ENCODE measurements at places on chromosomes 4 and X.

- DNase-seq = no peak
Observed at GRCh38 chr4:129429581-129430320, 333.8 kb downstream of the C4orf33 start.

- no peak for DNase-seq
Observed at GRCh38 chr4:63904201-63904600, 505.0 kb downstream of the TECRL start.

GRCh38 chr4:140330311-140330900, 43.0 kb upstream of the SCOC start:
- DNase-seq = peak; percentile 62

GRCh38 chr4:16082426-16083240, 1.2 kb downstream of the PROM1 start:
- peak; percentile 88 for DNase-seq

DNA sequence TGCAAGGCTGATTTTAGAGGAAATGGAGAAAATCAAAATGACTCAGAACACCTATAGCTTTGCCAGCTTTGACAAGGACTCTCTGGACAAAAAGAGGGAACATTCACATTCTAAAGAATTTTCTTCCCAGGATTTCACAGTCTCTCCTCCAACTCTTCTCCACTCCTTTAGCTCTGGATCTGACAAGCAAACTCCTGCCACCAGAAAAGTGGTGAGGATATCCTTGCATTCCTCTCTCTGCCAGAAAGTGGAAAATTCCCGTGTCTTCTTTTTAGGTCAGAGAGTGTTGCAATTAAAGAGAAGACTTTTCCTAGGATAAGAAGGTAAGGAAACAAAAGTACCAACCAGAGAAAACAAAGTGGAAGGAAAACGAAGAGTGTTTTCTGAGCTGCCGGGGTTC, 16.1 kb upstream of the PDGFRA start:
- DNase-seq = no peak

GRCh38 chr4:8847764-8848163, 23.9 kb downstream of the HMX1 start:
- no peak for DNase-seq

- no peak for DNase-seq
Observed at GRCh38 chr4:7201420-7202305, 9.3 kb downstream of the SORCS2 start.

- no peak for DNase-seq
Observed at GRCh38 chrX:113033966-113034680, 193.5 kb upstream of the AMOT start.

DNA sequence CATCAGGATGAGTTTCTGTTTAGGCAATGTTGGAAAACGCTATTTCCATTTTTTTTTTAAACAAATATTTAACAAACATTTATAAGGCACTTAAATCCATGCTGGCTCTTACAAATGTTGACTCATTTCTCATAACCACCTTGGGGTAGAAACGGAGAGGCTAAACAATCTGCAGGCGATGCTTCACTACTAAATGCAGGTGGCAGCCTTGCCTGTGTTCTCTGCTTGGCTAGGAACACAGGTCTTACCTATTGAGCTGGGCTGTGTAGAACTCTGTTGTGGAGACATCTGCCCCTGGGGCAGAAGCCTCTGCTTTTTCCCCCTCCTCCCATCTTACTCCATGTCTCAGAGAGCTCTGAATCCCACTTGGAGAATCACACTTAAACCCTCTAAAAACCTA, 1.4 kb upstream of the CXCL1 start:
- no peak for DNase-seq

DNA sequence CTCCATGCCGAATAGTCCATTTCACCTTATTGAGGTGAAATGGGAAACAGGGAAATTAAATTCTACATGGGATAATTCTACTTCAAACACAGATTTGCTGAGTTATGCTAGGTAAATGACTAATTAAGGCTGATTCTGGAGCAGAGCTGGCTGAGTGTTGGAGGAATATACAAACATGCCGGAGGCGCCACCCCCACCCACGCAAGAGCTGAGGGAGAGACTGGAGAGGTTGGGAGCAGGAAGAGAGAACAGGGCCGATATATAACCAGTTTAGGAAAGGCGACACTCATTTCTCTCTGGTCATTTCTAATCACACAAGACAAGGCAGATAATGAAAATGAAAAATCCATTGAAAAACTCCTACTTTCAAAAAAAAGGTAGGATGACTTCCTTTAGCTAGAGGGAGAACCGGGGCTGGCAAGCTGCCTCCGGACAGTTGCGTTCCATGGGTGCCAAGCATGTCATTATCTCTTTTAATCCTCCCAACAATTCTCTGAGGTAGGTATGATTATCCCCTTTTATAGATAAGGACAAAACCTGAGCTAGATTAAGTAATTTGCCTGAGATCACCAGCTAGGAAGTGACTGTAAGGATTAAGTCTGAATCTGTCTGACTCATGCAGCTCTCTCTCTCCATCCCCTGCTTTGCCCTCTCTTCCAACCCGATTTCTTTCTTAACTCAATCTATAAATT, 27.6 kb upstream of the CFAP299 start:
- no peak for DNase-seq

DNA sequence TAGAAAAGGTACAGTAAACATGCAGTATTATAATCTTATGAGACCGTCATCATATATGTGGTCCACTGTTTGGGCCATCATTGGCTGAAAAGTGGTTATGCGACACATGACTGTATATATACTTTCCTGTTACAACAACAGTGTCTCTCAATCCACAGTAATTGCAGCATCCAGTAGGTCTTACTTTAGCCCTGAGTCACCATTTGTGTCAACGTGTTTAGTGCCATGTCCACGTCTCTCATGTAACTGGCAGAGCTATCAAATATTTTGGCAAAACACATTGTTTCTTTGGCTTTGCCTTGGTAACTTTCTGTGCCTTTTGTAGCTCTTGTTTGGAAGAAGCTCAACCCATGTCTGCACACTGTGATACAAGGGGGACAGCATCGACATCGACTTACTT, 73.8 kb downstream of the CD38 start:
- DNase-seq = no peak

GRCh38 chr4:84901740-84902281, 64.7 kb downstream of the WDFY3 start:
- DNase-seq = no peak

- DNase-seq = no peak
Observed at GRCh38 chr4:55154290-55154880, 29.0 kb upstream of the KDR start.

DNA sequence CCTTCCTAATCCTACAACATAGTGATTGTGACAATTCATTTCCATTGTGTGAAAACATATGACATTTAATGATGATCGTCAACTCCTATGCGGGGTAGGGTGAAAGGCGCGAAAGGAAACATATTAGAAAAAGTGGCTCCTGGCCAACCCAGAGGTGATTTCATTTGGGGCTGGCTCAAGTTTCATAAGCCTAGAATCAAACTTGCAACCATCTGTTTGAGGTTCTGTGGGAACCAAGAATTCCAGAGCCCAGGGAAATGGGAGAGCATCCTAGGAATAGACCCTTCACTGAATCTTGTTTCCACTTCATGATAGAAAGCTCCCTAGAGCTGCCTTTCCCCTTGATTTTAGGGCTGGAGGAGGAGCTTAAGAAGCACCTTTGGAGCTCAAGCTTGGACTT, 101.3 kb upstream of the EGFL6 start:
- DNase-seq = no peak

GRCh38 chr4:184380707-184381106, 93.6 kb downstream of the IRF2 start:
- DNase-seq = no peak

GRCh38 chr4:113825272-113825671, 63.7 kb upstream of the CAMK2D start:
- no peak for DNase-seq

- no peak for DNase-seq
Observed at GRCh38 chrX:5928224-5928623, 300.4 kb downstream of the NLGN4X start.

GRCh38 chrX:153865321-153865580, 20.7 kb downstream of the L1CAM start:
- DNase-seq = no peak

DNA sequence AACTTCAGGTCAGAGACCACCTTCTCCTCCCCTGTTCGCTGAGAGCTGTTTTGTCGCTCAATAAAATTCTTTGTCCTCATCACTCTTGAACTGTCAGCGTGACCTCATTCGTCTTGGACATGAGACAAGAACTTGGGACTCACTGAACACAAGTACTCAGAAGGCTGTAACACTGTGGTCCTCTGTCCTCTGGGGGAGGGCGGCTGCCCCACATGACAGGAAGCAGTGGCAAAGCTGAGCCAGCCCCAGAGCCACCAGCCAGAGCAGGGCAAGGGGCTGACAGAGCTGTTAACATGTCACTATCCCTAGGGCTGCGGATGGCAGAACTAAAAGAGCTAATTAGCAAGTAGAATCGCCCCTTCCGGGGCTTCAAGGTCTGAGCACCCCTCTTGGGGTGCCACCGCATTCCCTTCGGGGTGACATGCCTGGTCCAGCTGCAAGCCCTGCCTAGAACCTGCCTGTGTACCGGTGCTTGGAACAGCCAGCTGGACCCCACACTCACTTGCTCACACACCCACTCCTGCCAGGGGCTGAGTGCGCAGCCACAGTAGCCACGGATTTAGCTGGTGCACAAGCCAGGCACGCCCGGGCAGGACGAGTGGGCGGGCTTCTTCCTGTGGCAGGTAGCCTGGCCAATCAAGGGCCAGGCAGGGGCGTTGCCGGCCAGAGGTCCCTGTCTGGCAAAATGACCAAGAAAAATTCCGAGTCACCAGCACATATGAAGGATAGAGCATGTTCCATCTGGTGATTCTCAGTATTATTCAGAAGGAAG, 648.6 kb upstream of the AGA start:
- no peak for DNase-seq

All from lung (tissue), 17 donors.